ENCODE measurements at places on chromosomes 11 and 22.
A peak's percentile ranks its signal among the peaks of the same experiment; 100 is the strongest.

DNA sequence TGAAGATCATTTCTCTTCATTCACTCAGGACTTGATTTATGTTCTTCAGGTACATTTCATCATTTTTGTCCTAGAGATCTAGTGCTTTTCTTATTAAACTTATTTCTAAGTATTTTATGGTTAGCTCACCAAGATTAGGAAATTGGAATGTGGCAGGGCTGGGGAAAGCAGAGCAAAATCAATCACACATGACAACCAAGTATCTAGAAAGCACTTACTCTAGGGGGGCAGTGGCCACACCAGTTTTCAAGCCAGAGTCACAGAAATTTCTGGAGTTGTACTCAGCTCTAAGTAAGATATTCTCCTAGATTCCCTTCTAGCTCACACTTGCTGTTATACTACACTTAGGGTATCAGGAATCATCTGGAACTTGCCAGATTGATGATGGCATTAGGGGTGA is 33.3 kb upstream of the MYEOV start:
- DNase-seq: no peak

GRCh38 chr11:62030071-62030684 is 62.7 kb upstream of the FTH1 start:
- DNase-seq: no peak

GRCh38 chr11:35735903-35736302 is 73.3 kb downstream of the TRIM44 start:
- DNase-seq: no peak

GRCh38 chr11:73141031-73141308 is 1.1 kb downstream of the FCHSD2 start:
- DNase-seq: peak; percentile 52

DNA sequence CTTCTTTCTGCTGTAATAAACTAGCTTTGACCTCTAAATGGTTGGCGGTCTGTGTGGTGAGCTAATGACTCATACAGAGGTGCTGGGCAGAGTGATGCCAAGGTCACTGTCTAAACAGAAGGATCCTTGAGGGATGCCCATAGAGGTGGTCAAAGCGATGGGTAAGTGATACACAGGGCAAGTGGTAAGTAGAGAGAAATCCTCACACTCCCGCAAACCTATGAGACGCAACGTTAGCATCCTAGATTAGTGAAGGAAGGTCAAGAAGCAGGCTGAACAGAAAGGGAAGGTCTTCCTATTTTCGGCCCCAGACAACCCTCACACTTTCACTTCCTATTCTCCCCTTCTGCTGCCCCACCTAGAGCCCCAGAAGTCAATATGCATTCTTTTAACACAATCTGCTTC is 65.6 kb upstream of the SESN3 start:
- no peak for DNase-seq

DNA sequence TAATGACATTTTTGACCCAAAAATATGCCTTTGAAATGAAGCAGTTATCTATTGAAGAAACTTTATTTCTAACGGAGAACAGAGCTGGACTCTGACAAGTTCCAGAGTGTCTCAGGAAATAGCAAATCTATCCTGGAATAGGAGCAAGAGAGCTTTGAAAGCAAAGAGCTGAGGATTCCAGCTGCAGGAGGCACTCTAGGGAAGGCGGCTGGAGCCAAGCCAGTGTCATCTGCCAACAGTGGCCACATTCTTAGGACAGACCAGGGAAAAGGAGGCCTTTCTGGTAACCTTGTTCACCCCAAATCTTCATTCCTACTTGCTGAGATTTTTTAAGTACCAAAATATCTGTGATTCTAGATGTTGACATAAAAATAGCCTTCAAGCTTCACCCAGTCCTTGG is 493.5 kb upstream of the B3GAT1 start:
- DNase-seq: no peak

DNA sequence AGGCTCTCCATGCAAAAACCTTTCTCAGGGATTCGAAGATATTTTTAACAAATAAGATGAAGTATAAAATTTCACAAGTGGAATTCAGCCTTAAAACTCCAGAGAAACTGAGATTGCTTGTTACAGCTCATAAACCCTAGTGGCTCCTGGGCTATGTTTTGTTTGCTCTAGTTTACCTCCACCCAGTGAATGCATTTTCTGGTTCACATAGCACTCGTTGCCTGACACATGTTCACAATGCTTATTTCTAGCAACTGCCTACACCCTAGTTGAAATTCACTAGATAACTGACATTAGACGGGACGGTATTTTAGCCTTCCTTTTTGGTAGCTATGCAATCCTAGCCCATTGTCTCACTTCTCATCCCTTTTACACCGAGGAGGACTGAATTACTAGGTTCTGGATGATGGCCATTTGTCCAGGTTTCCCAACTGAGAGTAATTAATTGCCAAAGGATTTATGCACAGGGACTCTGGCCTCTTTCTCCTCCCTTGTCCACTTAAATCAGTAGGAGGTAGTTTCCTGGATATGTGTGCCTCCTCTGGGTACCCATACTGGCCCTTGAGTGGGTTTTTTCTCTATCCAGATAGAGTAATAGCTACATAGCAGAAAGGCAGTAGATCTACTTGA is 951.6 kb downstream of the DLG2 start:
- no peak for DNase-seq

DNA sequence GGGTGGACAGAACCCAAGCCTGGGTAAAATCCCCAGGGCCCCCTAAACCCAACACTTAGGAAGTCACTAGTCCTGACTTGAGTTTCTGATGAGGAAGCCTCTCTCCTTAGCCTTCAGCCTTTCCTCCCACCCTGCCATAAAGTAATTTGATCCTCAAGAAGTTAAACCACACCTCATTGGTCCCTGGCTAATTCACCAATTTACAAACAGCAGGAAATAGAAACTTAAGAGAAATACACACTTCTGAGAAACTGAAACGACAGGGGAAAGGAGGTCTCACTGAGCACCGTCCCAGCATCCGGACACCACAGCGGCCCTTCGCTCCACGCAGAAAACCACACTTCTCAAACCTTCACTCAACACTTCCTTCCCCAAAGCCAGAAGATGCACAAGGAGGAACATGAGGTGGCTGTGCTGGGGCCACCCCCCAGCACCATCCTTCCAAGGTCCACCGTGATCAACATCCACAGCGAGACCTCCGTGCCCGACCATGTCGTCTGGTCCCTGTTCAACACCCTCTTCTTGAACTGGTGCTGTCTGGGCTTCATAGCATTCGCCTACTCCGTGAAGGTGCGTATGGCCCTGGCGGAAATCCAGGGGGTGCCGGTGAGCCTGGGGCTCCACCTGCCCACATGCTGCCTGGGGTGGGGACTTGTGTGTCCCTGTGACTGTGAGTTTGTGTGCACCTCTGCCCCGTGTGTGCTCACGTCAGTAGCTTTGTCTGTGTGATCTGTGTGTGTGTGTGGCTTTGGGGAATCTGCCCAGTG is at the start of gene IFITM1:
IFITM1 (plus strand) TSS at position 254 of the 767 bp plus-strand sequence; CDS start at position 385, 131 bp downstream.
- DNase-seq: peak; percentile 66

GRCh38 chr11:26702406-26702805 is 19.5 kb downstream of the SLC5A12 start:
- no peak for DNase-seq

- DNase-seq: no peak
Measured at GRCh38 chr22:36257308-36257707, 4.4 kb downstream of the APOL1 start.

GRCh38 chr11:2144544-2145248 is 5.5 kb upstream of the IGF2 start:
- DNase-seq: no peak

GRCh38 chr11:29184939-29185890 is 831.6 kb downstream of the KCNA4 start:
- DNase-seq: no peak

- DNase-seq: peak; percentile 45
Measured at GRCh38 chr11:72573072-72573854, 101.0 kb downstream of the PDE2A start.

DNA sequence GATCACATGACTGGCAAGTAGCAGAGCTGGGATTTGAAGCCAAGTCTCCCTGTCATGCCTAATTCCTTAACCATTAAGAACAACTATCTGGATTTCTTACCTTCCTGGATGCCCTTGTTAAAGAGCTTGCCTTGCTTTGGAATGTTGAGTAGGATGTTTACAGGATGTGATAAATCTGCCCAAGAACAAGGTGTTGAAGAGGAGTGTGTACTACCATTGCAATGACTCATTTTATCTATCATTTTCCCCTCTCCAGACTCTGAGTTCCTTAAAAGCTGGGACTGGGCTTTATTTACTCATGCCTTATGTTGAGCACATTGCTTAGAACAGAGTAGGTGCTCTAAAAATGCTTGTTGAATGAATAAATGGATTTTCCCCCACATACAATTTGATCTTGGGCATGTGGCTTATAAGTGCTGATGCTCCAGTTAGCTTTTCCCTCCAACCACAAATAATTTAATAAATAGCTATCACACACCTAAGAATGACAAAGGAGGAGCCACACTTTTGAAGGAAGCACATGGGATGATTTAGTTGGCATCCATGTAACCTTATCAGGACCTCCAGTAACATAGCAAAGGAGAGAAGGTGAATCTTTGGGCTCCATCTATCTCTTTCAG is 268.6 kb upstream of the SESN3 start:
- no peak for DNase-seq

DNA sequence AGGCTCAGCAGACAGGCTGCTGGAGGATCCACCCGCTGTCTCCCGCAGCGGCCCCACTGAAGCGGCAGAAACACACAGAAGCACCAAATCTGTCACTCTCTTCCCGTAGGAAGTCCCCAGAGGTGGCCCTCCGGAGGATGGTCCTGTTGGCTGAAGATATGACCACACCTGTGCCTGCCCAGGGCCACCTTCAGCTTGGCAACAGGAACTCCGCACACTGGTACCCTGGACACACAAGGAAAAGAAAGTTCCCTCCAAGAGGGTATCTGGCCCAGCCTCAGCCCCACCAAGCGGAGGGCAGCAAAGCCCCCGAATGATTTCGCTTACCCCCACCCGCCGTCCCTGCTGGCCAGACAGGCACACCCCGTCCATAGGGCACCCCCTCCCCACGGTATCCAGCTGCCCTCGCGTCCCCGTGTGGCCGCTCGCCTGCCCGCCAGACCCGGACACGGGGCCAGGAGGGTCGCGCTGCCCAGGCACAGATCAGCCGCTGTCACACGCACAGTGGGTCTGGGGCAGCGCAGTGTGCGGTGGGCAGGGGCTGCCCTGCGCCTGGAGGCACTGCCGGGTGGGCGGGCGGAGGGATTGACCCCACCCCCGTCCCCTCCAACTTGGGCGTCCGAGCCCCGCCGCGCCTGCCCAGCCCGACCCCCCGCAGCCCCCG is 7.0 kb downstream of the RASSF7 start:
- no peak for DNase-seq

- DNase-seq: no peak
Measured at GRCh38 chr11:121895919-121896318, 220.1 kb downstream of the BLID start.

GRCh38 chr11:85423316-85423715 is 203.8 kb downstream of the DLG2 start:
- DNase-seq: no peak

GRCh38 chr11:6617315-6617781 is 1.9 kb downstream of the TPP1 start:
- no peak for DNase-seq

- peak; percentile 27 for DNase-seq
Measured at GRCh38 chr22:21816787-21817496, 50.5 kb downstream of the MAPK1 start.

DNA sequence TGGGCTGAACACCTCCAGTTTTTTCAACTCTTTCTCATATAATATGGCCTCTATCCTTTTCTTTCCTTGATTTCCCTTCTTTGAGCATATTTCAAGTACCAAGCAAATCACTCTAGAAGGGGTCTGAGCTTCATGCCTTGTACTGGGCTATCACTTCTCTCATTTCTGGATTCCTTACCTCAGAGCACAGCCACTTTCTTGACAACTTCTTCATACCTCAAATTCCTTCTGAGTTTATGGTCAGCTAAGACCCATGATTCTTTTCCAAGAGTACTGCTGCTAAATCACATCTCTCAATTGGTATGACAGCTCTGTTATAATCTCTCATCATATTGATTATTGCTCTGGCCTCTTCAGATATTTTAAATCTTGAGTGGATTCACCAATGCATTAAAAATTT is 224.8 kb upstream of the ZBED5 start:
- no peak for DNase-seq

GRCh38 chr22:50486561-50487289 is at the start of gene MIOX:
Gene MIOX, plus strand, starts transcription at chr22:50486859. Its CDS starts 39 bp downstream, at chr22:50486898.
- DNase-seq: no peak
